ENCODE measurements at places on chromosomes 7 and 10. TPM values are rescaled to one million over a fixed set of nuclear protein-coding genes. Genes with fewer than 3 reads are reported as not detected.

GRCh38 chr10:108862676-108863350 lies 1060.5 kb downstream of the XPNPEP1 start:
- no peaks in the 10 kb centered on the region for H3K36me3 ChIP-seq
- no peaks in the 10 kb centered on the region for H3K27me3 ChIP-seq
- no peaks in the 10 kb centered on the region for H3K4me1 ChIP-seq
- no peak for DNase-seq
- no peak overlapping the region for H3K27ac ChIP-seq
- no peak overlapping the region for H3K4me3 ChIP-seq

- H3K4me1 ChIP-seq, result peaks cover 13% of the 10 kb centered on the region
- no peaks in the 10 kb centered on the region for H3K36me3 ChIP-seq
- no peaks in the 10 kb centered on the region for H3K27me3 ChIP-seq
These were observed 773.3 kb downstream of the GRID1 start for GRCh38 chr10:85593226-85593772.

- no peak for DNase-seq
- H3K27me3 ChIP-seq, result no peaks in the 10 kb centered on the region
- no peak overlapping the region for H3K27ac ChIP-seq
- H3K4me1 ChIP-seq, result peaks cover 7% of the 10 kb centered on the region
- no peaks in the 10 kb centered on the region for H3K36me3 ChIP-seq
- no peak overlapping the region for H3K4me3 ChIP-seq
These were observed 80.6 kb downstream of the PRKAG2 start for GRCh38 chr7:151796091-151796870.

DNA sequence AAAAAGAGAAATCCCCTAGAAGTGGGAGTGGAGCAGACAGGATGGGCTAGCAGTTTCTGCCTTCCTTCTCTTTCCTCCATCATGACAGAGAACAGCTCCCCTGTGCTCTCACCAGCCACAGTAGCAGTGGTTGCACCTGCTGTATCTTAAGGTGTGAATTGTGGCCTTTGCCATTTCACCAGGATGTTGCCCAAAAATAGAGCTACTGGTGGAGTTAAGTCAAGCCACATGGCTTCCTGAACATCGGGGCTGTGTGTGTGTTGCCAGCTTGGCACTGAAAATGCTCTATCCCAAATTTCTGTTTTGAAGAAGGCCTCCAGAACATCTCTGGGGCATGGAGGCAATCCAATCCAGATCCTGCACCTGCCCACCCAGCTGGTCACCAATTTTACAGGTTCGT lies 348.7 kb downstream of the EXOC4 start:
- no peak for DNase-seq

DNA sequence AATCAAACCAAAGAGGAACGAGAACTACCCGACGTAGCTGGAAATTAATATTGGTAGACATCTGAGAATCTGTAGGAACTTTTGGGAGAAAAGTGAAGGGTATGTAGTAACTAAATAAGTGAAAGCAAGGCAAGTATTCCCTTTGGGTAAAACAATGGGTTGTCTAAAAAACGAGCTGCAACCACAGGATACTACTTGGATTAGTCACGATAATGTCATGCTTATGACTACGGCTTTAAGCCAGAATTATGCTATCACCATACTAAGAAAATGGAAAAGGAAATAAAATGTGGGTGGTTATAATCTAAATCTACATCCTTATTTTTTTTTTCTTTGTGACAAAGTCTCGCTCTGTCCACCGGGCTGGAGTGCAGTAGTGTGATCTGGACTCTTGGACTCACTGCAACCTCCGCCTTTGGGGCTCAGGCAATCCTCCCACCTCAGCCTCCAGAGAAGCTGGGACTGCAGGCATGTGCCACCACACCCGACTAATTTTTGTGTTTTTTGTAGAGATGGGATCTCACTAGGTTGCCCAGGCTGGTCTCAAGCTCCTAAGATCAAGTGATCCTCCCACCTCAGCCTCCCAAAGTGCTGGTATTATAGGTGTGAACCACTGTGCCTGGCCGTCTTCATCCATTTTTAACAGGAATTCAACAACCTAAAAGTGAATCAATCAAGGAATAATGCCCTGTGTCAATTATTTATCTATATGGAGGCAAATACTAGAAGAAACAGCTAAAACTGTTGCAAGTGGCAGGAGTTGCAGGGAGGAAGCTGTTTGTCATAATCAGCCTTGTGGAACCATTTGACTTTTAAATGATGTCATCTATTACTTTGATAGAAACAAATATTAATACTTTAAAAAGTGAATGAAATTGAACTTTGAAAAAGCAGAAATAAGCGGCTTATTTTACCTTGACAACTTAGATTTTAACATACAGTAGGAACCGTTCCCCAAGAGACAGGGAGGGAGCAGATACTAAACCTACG lies 189.3 kb downstream of the PRPF18 start:
- peaks cover 6% of the 10 kb centered on the region for H3K27me3 ChIP-seq
- no peak for DNase-seq
- H3K4me1 ChIP-seq, result no peaks in the 10 kb centered on the region
- H3K27ac ChIP-seq, result no peak overlapping the region
- no peaks in the 10 kb centered on the region for H3K36me3 ChIP-seq

DNA sequence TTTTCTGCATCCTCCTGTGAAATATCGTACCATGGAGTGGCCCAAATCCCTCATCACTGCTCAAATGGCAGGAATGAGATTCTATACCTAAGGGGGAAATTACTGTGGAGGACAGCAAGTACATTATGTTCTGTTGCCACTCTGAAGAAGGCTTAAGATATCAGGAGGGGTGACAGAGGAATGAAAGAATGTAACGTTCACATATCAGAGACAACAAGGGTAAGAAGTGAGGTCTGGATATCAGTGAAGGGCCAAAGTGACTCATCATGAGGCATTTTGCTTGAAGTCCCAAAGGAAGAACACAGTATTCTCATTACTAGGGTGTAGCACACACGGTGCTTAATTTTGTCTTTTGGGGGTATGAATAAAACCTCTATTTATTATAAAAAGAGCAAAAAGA lies 71.5 kb upstream of the SLC13A1 start:
- H3K27me3 ChIP-seq, result no peaks in the 10 kb centered on the region
- no peak overlapping the region for H3K27ac ChIP-seq
- DNase-seq, result no peak
- no peak overlapping the region for H3K4me3 ChIP-seq
- H3K4me1 ChIP-seq, result no peaks in the 10 kb centered on the region
- H3K36me3 ChIP-seq, result no peaks in the 10 kb centered on the region

GRCh38 chr10:36026656-36027390 lies 384.7 kb upstream of the FZD8 start:
- H3K4me1 ChIP-seq, result no peaks in the 10 kb centered on the region
- H3K4me3 ChIP-seq, result no peak overlapping the region
- no peaks in the 10 kb centered on the region for H3K36me3 ChIP-seq
- no peaks in the 10 kb centered on the region for H3K27me3 ChIP-seq

DNA sequence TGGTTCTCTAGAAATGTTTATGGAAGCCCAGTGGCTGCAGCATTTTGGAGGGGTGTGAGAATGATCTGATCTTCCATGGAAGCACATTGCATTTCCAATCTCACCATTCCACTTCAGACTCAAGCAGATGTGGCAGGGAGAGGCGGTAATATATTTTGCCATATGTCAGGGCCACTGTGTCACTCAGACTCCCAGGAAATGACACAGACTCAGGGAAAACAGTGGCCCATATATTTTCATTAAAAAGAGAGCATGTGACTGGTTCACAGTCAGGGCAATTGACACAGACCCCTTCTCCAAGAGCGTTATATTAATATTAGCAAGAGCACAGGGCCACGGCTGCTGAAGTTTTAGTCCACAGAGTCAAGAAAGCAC lies 149.3 kb upstream of the NRP1 start:
- no peak overlapping the region for H3K27ac ChIP-seq
- peaks cover 2% of the 10 kb centered on the region for H3K27me3 ChIP-seq
- H3K4me3 ChIP-seq, result no peak overlapping the region
- no peaks in the 10 kb centered on the region for H3K36me3 ChIP-seq
- no peak for DNase-seq

- H3K4me3 ChIP-seq, result no peak overlapping the region
- no peak overlapping the region for H3K27ac ChIP-seq
- no peaks in the 10 kb centered on the region for H3K4me1 ChIP-seq
- H3K27me3 ChIP-seq, result no peaks in the 10 kb centered on the region
- no peak for DNase-seq
These were observed 851.5 kb upstream of the COBL start for GRCh38 chr7:52168085-52168484.

DNA sequence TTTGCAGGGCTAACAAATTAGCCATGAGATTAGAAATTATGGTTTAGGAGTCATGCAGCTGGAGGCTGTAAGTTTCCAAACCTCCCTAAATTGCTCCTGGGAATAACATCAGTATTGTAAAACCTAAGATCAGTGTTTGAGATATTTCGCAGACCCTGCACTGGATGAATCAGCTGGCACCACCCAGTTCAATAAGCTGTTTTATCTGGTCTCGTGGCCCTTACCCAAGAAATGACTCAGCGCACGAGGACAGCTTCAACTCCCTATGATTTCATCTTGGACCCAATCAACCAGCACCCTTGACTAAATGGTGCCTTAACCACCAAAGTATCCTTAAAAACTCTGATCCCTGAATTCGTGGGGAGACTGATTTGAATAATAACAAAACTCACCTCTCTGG lies 482.0 kb upstream of the PCDH15 start:
- DNase-seq, result no peak
- H3K27me3 ChIP-seq, result no peaks in the 10 kb centered on the region
- H3K36me3 ChIP-seq, result no peaks in the 10 kb centered on the region
- H3K4me1 ChIP-seq, result no peaks in the 10 kb centered on the region
- H3K4me3 ChIP-seq, result no peak overlapping the region
- H3K27ac ChIP-seq, result no peak overlapping the region

GRCh38 chr7:53205006-53205405 lies 169.6 kb downstream of the POM121L12 start:
- H3K36me3 ChIP-seq, result no peaks in the 10 kb centered on the region
- no peak for DNase-seq
- H3K4me1 ChIP-seq, result no peaks in the 10 kb centered on the region
- no peak overlapping the region for H3K27ac ChIP-seq
- H3K27me3 ChIP-seq, result no peaks in the 10 kb centered on the region
- no peak overlapping the region for H3K4me3 ChIP-seq

- DNase-seq, result no peak
- no peak overlapping the region for H3K27ac ChIP-seq
- peaks cover 6% of the 10 kb centered on the region for H3K36me3 ChIP-seq
- no peak overlapping the region for H3K4me3 ChIP-seq
- no peaks in the 10 kb centered on the region for H3K27me3 ChIP-seq
- H3K4me1 ChIP-seq, result peaks cover 4% of the 10 kb centered on the region
These were observed 14.4 kb downstream of the AIFM2 start for GRCh38 chr10:70118196-70118595.

MOGAT3 gene
- not detected for total RNA-seq

FAM131B gene
- 0.30 TPM for total RNA-seq

ORC5 gene
- 20.7 TPM for total RNA-seq

C10orf62 gene
- total RNA-seq, result not detected

RBAK gene
- total RNA-seq, result 15.7 TPM

All from activated CD4-positive, alpha-beta T cell treated with anti-CD3 and anti-CD28 coated beads, Interleukin-2, amount 10 ng/mL, durations not matched to agents 7 days and 5 days (primary cell).